ENCODE measurements at places on chromosomes 7 and 10.

- DNase-seq = no peak
Measured at GRCh38 chr10:45553155-45553554, 119.4 kb downstream of the ZFAND4 start.

DNA sequence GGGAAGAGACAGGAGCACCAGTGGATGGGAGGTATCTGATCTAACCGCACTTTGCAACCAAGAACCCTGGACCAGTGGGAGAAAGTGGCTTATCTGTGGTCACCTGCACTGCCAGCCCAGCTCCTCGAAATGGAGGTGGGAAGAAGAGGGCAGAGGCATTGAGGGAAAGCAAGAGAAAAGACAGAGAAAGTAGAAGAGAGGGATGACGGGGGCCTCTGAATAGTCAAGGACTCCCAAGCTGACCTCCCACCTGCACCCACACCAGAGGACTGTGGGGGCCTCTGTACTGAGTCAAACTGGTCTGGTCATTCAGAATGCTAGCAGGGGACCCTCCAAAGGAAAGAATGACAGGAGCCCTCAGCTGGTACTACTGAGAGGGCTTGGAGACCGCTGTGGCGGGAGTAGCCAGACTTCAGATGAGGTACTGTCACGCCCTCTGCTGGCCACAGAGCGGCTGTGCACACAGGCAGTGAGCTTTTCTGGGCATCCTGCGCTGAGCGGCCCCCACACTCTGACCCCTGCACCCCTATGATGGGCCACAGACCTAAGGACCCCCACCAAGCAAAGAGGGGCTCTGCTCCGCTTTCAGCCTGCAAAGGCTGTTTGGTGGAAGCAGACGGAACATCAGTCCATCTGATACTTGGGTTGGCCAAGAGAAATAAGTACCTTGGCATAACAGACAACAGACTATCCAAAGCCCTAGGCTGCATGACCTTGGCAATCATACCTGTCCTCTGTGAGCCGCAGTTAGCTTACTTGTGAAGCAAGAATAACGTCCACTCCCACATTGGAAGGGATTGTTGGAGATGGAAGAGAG, 112.9 kb downstream of the COL13A1 start:
- DNase-seq = peak; percentile 36

DNA sequence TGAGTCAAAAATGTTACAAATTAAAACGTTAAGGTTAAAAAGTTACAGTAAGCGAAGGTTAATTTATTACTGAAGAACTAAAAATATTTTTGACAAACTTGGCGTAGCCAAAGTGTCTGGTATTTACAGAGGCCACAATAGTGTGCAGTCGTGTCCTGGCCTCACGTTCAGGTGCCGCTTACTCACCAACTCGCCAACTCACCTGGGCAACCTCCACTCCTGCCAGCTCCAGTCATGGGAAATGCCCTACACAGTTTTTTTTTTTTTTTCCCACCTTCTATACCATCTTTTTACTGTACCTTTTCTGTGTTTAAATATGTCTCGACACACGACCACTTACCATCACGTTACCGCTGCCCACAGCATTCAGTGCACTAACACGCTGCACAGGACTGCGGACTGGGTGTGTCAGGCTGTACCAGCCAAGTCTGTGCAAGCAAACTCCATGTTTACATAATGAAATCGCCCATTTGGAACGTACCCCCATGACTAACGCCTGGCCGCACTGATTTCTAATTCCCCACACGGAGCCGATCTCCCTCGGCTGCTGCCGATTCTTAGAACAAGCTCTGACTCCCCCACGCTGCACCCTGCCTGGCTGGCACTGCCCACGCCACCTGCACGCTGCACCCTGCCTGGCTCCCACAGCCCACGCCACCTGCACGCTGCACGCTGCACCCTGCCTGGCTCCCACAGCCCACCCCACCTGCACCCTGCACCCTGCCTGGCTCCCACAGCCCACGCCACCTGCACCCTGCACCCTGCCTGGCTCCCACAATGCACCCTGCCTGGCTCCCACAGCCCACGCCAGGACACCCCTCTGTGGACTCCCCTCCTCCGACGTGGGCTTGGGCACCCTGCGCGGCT, 203.1 kb downstream of the ZMYND11 start:
- DNase-seq = peak; percentile 85

- no peak for DNase-seq
Measured at GRCh38 chr10:70551971-70552422, 50.5 kb downstream of the PRF1 start.

DNA sequence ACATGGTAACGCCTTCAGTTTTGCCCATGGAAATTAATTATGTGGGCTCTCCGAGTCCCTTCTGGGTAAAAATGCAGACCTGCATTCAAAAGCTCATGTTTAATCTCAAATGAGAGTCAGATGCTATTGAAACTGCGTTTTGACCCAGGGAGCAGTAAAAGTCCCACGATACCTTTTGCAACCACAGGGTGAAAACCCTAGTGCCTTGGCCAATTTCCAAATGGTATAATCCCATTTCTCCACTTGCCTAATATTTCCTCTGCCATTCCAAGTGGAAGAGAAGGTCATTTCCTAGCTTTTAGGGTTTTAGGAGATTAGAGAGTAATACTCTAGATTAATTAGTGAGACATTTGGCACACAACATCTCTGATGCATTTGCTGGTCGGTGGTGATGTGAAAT, 132.5 kb downstream of the NRP1 start:
- DNase-seq = no peak

- DNase-seq = no peak
Measured at GRCh38 chr10:63677001-63677400, 155.8 kb downstream of the REEP3 start.

GRCh38 chr10:6494936-6495592, 85.0 kb downstream of the PRKCQ start:
- DNase-seq = no peak

GRCh38 chr10:230758-231157, 95.5 kb downstream of the ZMYND11 start:
- no peak for DNase-seq

DNA sequence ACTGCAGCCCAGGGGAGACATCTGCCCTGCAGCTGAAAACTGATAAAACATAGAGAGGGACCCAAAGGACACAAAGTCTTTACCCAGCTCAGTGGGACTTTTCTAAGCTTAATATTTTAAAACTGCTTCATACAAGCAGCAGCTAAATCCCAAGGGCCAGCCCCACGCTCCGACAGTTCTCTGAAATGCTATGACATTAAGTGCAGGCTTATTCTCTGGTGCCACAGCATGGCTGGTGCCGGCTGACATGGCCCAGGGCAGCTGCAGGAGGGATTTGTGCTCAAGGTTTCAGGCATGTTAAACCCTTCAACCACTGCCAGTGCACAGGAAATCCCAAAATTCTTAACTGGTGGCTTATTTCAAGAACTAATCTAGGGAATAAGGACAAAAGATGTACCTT, 170.9 kb downstream of the PARD3 start:
- DNase-seq = no peak

DNA sequence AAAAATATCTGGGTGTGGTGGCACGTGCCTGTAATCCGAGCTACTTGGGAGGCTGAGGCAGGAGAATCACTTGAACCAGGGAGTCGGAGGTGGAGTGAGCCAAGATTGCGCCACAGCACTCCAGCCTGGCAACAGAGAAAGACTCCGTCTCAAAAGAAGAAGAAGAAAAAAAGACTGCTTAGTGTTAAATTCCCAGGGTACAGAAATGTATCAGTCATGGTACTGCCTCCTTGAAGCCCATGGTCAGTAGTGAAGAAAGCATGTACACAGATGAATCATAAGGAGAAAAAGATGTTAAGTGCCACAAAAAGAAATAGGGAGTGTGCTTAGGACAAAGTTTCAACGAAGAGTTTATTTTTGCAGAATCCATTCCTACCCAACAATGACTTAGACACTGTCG, 62.5 kb upstream of the KMT2E start:
- DNase-seq = no peak

DNA sequence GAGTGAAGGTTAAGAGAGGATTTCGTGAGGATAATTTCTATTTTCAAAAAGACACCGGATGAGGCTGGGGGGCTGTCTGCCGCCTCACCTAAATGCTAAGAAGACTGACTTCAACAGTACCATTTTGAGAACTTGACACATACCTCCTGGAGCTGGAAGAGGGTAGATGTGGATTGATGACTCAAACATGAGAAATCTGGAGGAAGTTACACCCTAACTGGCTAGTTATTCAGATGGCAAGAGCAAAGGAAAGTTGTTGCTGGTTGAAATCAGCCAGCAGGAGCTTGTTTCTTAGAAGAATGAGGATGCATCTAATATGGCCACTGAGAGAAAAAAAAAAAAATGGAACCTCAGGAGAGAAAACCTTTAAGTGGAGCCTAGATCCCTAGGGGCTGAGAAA, 76.2 kb upstream of the KIAA1217 start:
- DNase-seq = no peak

- DNase-seq = no peak
Measured at GRCh38 chr7:151683615-151684407, 164.1 kb upstream of the RHEB start.

- no peak for DNase-seq
Measured at GRCh38 chr10:4395731-4396130, 430.3 kb upstream of the AKR1E2 start.

DNA sequence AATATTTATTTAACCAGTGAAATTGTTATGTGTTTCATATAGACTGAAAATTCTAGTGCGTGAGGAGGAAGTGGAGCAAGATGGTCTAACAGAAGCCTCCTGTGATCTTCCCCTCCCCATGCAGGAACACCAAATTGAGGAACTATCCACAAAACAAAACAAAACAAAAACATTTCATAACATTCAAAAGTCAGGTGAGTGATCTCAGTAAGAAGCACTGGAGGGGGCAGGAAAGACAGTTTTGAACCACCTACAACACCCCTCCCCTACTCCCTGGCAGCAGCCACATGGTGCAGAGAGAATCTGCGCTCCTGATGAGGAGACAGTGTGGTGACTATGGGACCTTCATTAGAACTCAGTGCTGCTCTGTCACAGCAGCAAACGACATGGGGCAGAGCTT, 221.9 kb upstream of the SEMA3C start:
- no peak for DNase-seq

DNA sequence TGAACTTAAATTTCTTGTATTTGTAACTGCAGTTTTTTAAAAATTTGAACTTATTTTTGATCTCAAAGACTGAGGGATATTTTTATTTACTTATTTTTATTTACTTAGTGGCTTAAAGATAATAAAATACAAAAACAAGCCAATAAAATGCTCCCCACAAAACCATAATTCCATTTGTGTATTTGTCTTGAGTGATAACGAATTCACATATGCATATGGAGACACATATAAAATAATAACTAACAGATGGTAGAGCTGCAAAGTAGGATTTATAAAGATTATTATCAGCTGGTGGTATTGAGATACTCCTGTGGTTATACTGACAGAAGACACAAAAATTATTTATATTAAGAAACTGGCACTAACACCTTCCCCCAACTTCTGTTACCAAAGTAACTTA, 90.2 kb upstream of the RPA3 start:
- DNase-seq = no peak

- DNase-seq = peak; percentile 88
Measured at GRCh38 chr7:39504963-39505362, 61.2 kb upstream of the YAE1 start.

DNA sequence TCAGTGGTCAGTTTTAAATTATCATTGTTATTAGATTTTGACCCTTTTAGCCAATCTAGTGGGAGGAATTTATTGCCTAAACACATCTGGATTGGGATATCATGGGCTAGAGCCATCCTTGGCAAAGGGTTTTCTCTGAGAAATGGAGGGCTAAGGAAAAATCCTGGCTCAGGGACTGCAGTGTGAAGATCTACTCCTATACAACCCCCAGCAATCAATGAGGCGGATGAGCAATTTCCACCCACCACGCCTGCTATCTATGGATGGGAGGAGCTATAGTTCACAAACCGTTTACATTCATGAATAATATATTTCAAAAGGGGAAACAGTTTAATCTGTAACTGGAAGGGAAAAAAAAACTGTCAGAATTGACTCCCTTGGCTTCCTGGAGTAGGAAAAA, 2.7 kb downstream of the CAV1 start:
- DNase-seq = peak; percentile 69

DNA sequence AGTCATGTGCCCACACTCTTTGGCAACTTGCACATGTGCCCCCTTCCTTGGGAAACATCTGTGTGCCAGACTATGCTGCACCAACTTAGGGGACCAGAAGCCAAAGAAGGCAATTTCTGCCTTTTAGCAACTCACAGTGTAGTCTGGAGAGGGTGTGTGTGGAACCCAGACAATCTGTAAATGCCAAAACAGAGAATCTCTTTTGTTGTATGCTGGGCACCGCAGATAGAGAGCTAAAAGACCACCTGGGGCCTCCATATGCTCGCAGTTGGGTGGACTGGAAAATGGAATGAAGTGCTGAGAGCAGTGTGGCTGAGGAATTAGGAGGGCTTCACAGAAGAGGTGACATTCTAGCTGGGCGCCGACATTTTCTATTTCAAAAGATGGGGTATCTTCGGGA, 26.4 kb downstream of the UBTD1 start:
- DNase-seq = no peak

GRCh38 chr10:49039409-49039808, 75.9 kb downstream of the VSTM4 start:
- no peak for DNase-seq

DNA sequence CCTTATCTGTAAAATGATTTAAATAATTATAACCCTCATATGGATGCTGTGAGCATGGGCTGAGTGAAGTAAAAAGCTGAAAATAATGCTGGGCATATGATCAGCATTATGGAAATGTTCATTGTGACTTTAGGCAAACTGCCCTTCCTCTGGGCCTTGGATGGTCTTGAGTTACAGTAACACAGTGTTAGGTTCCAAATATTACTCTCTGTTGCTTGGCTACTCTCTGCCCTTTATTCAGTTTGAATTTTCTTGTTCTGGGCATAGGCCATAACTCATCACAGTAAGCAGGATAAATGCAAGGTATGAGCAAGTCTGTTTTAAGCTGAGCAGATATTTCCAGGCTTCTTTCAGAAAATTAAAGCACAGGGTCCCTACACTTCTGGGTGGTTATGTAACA, 868.0 kb downstream of the KCNMA1 start:
- no peak for DNase-seq

DNA sequence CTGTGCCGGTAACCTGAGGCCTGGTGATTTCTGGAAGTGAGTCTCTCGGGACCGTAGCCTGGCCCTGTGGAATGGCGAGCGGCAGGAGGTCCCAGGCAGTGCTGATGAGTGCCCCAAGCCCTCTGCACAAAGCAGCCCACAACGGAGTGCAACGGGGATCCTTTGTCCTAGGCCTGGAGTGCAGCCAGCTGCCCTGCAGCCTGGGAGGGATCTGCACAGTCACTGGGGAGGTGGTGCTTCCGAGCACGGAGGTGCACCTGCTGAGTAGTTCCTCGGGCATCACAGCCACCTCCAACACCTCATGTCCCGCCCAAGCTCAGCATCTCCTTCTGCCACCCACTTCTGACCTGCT, 162.8 kb upstream of the ZMIZ1 start:
- no peak for DNase-seq

DNA sequence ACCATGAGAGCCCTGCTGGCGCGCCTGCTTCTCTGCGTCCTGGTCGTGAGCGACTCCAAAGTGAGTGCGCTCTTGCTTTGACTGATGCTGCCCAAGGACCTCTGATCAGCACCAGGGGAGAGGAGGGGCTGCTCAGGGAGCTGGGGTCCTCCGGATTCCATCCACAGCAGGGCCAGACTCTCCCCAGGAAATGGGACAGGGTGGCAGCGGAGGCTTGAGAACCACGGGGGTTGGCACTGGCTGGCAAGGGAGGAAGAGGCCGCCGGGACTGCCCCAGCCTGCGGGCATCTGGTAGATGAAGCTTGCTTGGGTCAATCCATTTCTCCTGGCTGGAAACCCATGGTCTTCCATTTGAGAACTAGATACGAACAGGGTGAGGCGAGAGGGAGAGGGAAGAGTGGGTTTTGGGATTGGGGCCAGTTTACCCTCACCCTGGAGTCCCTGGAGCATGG, 647 bp downstream of the PLAU start:
- no peak for DNase-seq

GRCh38 chr10:50281210-50281966, 30.1 kb upstream of the ASAH2 start:
- DNase-seq = no peak
